ENCODE measurements at places on chromosomes 16 and 17.

DNA sequence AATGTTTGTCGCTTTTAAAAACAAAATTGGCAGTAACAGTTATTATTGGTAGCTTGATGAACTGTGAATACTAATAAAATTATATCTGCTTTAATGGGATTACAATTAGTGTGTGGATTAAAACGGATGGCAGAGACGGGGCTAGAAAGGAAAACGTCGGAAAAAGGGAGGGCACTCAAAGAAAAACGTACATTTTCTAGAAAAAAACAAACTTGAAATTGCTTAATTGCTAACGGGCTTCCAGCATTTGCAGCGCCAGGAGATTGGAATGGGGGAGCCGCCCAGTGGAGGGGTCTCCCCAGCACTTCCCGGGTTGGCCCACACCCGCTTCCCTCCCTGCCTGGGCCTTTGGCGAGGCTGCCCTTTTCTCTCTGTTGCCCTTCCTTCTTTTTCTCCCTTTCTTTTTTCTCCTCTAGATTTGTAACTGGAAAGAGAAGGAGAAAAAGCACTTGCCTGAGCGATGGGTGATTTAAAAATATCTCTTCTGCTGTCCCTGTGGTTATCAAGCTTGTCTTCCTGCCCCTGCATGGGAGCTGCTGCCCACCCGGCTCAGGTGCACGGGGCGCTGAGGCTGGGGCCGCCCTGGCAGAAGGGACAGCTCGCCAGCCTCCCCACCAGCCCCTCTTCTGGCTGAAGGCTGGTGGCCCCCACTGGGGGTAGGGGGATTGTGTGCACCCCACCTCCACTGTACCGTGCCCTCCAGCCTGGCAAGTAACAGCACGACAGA is 5.9 kb downstream of the BAHCC1 start:
- DNase-seq = peak; percentile 46

GRCh38 chr16:88941913-88942909 is 34.8 kb downstream of the CBFA2T3 start:
- DNase-seq = no peak

DNA sequence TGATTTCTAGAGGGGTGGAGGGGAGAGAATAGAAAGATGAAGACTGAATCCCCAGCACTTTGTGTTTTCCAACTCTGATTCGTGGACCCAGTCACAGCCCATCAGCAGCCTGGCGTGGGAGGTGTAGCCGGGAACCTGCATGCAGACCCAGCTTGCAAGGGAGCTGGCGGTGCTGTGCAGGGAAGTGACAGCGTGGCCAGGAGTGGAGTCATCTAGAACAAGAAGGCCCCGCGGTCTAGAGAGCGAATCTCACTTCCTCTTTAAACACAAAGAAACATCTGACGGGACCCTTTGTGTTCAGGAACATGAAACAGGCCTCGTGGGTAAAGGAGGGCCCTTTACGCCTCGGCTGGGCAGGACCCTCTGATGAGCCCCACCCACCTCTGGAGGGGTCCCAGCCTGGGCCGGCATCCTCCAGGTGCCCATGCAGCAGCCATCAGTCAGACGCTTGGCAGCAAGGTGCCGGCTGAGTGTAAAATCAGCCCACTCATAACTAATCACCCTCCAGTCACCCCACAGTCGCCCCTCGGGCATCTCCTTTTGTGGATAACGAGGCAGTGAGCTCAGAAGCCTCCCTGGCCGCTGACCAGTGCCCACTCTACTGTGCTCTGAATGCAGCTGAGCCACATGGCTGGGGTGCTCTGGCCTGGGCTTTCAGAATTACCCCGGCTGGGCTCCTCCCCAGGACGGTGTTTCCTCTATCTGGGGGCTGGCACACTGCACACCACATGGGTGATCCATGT is 4.4 kb downstream of the SNAI3 start:
- no peak for DNase-seq

GRCh38 chr17:69760562-69760961 is 314.5 kb upstream of the KCNJ16 start:
- DNase-seq = no peak

GRCh38 chr17:82287013-82287867 is 13.7 kb upstream of the CSNK1D start:
- no peak for DNase-seq

GRCh38 chr16:85249418-85250146 is 137.3 kb upstream of the CIBAR2 start:
- no peak for DNase-seq

DNA sequence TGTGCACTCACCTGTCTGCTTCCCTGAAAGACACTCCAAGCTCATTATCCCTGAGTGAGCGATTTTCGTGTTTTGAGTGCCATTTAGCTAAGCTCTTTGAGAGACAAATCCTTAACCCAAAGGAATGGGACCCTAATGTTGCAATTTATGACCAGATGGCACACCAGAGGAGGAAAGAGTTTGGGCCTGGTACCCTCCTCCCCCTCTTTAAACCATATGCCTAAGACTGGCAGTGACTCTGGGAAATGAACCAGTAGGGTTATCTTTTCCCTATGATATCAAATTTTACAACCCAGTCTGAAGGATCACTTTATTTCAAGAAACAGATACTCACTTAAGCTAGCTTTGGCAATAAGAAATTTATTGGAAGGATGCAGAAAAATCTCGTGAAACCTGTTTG is 550.4 kb downstream of the TOX3 start:
- DNase-seq = no peak

DNA sequence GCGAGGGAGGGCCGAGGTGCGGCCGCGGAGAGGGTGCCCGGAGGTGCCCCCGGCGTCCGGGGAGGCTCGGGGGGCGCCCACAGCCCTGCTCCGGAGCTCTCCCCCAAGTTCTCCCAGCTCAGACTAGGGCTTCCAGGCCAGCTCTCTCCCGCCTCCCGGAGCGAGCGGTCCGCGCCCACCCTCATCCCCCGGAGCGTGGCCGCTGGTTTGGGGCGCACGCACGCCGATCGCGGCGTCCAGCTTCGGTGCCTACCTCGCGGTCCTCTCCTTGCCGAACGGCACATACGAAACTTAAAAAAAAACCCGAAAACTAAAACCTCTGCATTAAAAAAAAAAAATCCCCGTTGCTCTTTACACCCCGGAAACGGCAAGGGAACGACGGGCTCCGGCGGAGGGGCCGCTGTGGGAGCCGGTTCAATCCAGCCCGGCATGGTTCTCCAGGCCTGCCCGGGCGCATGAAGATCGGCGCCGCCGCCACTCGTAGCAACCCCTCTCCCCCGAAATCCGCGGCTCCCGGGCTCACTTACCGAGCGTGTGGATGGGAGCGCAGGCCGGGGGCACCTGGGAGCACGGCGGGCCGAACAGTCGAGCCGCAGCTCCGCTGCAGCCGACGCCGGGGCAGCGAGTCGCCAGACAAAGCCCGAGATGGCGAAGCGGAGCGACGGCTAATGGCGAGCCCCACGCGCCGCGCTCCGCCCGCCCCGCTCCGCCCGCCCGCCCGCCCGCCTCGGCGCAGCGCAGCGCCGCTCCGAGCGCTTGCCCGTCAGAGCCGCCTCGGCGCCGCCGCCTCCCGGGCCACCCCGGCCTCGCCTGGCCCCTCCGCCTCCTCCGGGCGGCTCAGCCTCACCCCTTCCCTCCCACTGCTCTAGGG is 973 bp upstream of the UBTF start:
- DNase-seq = peak; percentile 55

DNA sequence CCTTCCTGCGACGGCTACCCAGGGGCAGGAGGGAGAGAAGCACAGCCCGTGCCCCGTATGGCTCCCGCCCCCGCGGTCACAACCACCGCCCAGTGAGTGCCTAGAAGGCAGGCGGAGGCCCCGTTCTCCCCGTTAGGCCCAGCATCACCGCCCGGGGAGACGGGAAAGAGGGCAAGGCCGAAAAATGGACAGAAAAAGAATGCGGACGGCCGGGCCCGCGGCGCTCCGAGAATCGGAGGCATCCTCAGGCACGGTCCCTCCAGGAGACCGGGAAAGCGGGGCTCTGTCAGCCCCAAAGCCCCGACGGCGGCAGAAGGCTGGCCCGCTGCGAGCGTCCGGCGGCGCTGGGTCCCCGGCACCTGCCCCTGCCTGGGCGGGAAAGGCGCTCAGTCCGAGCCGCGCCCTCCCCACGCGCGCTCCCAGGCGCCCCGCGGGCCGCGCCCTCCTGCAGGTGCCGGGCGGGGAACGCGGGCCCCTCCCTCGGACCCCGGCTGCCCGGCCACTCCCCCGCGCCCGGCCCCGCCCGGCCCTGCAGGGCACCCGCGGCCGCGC is 407 bp downstream of the MCRIP1 start:
- DNase-seq = peak; percentile 19

- no peak for DNase-seq
These were observed 7.6 kb downstream of the ADCY7 start for GRCh38 chr16:50273888-50274325.

DNA sequence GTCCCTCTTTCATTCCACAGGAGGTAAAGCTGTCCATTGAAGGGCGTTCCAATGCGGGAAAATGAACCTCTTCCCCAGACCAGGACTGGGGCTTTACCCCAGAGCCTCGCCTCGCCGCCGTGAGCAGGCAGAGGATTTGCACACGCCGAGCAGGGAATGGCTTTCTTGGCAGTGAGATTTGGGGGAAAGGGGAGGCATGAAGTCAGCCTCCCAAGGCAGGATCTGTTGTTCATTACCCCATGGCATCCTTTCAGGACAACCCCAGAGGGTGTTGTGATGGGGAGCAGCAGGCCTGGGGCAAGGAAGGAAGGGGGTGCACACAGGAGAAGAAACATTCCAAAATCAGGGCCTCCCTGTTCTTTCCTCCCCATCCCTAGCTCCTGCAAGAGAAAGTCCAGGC is 6.0 kb downstream of the ATXN1L start:
- no peak for DNase-seq

GRCh38 chr17:79905832-79906231 is 66.6 kb upstream of the CBX4 start:
- no peak for DNase-seq

GRCh38 chr16:62814891-62815290 is 778.7 kb upstream of the CDH8 start:
- DNase-seq = no peak

GRCh38 chr16:69928856-69929400 is 22.2 kb upstream of the CLEC18A start:
- DNase-seq = no peak

GRCh38 chr17:45170931-45171337 is 9.3 kb downstream of the HEXIM2 start:
- peak; percentile 94 for DNase-seq

- no peak for DNase-seq
These were observed 12.4 kb upstream of the KCNG4 start for GRCh38 chr16:84252184-84252583.

GRCh38 chr16:2480948-2481347 is 6.0 kb downstream of the TBC1D24 start:
- DNase-seq = no peak

- peak; percentile 26 for DNase-seq
These were observed 10.9 kb upstream of the ITGA2B start for GRCh38 chr17:44400226-44400847.

DNA sequence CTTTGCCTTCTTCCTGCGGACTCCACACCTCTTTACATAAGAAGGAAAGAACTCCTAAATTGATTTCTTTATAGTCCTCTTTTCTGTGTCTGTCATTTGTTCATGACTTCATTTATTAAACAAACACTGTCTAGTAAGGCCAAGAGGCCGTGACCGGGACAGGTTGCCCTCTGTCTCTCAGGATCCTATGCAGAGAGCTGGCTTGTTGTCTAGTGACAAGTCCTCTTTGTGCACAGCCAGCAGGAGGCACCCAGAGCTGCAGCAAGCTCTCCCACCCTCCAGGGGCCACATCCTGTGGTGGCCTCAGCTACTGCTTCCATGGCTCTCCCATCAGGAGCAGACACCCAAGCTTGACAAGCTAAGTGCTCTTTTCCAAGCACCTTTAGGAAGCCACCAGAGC is 50.6 kb downstream of the PLD6 start:
- DNase-seq = no peak

DNA sequence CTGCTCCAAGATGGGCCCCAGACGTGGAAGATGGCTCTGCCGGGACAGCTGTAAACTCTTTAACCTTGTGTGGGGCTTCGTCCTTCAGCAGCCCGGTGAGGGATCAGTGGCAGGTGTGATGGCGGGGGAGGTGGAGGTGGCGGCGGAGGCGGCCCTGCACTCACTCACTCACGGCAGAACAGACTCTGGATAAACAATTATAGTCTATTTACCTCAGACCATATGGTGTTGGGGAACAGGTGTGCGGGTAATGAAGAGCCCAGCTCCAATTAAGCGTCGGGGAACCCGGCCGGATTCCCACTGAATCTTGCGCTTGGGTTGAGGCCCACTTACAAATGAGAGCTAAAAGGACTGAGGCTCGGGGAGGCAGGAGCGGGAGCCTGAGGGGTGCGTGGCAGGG is 104.3 kb upstream of the SDK2 start:
- no peak for DNase-seq

DNA sequence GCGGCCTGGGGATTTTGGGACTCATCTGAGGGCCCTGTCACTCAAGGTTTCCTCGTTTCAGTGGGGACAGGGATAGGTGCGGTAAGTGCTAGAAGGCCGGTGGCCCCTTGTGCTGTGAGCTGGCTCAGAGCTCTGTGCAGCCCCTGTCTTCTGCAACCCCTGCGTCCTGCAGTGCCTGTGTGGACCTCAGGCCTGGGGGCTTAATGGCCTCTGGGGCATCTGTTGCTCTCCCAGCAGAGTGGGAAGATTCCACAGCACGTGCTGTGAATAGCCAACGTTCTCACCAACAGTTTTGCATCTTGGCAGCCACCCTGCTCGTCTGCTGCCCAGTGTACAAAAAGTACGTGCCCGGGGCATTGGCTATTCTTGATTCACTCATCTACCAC is 4.9 kb downstream of the FOXC2 start:
- DNase-seq = no peak

DNA sequence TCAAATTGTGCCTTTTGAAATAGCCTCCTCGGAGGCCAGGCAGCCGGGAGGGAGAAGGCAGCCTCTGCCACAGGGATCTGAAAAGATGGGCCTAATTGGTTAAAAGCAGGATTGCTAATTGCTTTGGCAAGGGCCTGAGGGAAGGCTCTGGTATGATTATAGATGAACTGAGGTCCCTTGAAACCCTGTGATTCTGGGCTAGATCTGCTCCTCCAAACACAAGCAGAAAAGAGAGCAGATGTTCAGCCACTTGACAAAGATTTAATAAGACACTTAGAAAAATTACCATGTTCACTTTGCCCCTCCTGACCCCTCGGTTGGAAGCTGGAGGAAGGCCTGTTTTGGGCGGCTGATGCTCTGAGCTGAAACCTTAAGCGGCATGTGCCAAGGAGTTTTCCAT is 209.5 kb upstream of the MPHOSPH6 start:
- no peak for DNase-seq

DNA sequence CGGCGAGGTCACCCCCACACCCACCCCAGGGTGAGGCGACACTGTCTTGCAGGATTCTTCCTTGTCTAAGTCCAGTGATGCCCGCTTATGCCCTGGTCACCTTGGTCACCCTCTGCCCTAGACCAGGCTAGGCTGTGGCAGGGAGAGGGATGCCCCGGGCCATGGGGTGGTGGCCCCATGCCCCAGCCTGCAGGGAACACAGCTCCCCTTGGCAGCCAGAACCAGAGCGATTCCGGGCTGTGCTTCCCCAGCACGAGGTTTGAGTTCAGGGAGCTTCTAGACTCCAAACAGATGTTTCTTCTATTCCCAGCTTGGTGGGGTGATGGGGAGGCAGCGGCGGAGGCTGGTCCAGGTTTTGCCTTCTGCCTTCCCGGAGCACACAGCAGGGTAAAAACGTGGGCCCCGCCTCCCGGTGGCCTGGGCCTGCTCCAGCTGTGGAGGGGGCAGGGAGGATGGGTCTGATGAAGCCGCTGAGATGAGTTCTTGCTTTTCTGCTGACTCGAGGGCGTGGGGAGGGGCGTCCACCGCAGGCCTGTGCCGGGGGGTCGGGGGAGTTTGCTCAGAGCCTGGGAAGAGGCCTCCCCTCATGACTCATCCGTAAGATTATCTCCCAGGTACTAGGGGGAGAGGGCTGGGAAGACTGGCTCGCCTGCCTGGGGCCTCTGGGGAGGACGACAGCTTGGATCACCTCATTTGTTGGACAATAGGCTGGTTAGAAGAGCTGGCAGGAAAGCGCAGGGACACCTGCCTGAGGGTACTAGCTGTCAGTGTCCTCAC is 15.4 kb downstream of the SMTNL2 start:
- no peak for DNase-seq
